Activated CD8-positive, alpha-beta memory T cell treated with anti-CD3 and anti-CD28 coated beads, Interleukin-2, amount 50 U/mL, for 48 hours (primary cell): ENCODE measurements at places on chromosomes 11 and 22.

GRCh38 chr11:32792111-32792947, 2.1 kb downstream of the CCDC73 start:
- DNase-seq, result no peak

DNA sequence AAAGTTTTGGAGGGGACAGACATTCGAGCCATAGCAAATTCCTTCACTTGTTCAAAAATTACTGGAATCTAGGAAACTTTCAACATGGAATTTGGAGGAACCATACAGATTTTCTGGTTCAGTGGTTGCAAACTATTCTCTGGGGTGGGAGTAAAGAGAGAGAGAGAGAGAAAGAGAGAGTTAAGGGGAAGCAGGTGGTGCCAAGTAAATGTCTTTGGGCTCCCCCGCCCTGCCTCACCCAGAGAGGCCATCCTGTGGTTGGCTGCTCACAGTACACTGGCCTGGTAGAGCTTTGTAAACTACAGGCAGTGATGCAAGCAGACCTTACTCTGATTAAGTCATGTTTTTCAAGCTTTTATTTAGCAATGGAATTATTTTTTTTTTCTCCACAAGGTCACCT, 82.6 kb downstream of the ADAMTS15 start:
- DNase-seq, result no peak

GRCh38 chr11:2833051-2833715, 52.4 kb downstream of the CDKN1C start:
- DNase-seq, result no peak

DNA sequence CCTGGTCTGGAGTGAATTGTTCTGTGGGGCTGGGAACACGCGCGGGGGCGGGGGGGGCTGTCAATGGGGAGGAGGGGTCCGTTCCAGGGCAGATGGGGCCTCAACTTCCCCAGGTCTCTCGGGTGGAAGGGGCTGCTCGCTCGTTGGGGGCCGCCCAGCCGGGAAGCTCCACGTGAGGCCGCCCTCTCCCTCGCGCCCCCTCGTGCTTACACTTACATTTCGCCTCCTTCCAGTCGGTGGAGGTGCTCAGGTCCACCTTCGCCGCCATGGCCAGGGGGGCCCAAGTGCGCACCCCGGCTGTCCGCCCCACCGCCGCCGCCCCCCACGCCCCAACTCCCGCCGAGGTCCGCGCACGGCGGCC, 452 bp downstream of the MACROD1 start:
- DNase-seq, result no peak

- DNase-seq, result no peak
These were observed 17.5 kb upstream of the CDC42EP2 start for GRCh38 chr11:65297026-65297672.

GRCh38 chr11:3139086-3139440, 26.0 kb downstream of the OSBPL5 start:
- DNase-seq, result no peak

DNA sequence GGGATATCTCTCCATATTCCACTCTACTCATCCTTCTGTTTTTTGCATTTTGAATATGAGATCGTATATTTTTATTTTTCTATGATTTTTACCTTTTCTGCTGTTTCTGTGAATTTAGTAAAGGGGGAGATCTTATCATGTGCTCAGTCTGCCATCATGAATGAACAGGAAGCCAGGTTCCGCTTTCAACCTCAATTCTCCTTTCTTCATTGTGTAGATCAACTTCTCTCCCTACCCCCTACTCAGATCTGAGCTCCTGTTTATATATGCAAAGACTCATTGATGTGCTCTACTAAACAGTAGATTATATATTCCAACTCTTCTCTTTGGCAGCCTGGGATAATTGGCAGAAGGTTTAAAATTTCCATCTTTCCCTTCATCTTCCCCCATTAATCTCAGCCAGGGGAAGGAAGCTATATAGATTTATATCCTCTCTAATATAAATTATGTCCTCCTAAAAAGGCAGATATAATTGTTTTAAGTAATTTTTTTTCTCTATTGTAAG, 336.7 kb upstream of the PLET1 start:
- DNase-seq, result no peak

DNA sequence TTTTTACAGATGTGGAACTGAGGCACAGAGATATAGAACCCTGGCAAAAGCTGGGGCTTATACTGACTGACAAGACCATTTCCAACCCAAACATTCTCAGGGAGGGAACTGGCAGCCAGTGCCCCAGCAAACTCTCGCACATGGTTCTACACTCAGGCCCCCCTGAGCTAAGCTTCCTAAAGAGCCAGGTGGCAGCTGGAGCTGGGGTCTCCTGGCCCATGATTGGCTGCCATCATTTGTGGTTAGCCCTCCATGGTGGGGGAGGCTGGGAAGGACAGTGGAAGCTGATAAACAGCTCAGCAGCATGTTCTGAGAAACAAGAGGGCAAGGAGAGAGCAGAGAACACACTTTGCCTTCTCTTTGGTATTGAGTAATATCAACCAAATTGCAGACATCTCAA, at the start of gene RAG1:
TSS of gene RAG1 (plus strand) at position 314 of the 400 bp plus-strand sequence. CDS start 5,298 bp downstream, outside the sequence.
- no peak for DNase-seq

DNA sequence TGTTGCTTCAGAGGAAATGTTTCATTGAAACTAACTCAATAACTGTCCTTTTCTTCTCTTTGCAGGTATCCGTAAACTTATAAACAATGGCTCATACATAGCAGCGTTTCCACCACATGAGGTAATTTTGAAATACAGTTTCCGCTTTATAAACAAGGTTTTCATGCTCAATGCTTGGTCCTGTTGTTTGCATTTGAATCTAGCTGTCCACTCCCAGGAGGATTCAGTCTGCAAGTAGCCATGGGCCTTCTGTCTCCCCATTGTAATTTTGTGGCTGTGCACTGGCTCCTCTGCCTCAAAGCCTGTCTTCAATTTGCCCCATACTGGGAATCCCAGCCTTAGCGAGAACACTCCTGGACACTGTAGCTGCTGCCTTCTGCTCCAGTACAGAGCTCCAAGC, 34.7 kb downstream of the MUC15 start:
- DNase-seq, result no peak

- no peak for DNase-seq
These were observed 78.5 kb upstream of the PITPNB start for GRCh38 chr22:27997538-27997937.

GRCh38 chr22:31828739-31829138, 74.9 kb downstream of the DEPDC5 start:
- DNase-seq, result no peak
